Right atrium auricular region (tissue), 2 donors: ENCODE measurements at places on chromosomes 7 and 10. TPM values are rescaled to one million over a fixed set of nuclear protein-coding genes. Genes with fewer than 3 reads are reported as not detected.

The SLC39A12 gene
- total RNA-seq, result not detected

DNA sequence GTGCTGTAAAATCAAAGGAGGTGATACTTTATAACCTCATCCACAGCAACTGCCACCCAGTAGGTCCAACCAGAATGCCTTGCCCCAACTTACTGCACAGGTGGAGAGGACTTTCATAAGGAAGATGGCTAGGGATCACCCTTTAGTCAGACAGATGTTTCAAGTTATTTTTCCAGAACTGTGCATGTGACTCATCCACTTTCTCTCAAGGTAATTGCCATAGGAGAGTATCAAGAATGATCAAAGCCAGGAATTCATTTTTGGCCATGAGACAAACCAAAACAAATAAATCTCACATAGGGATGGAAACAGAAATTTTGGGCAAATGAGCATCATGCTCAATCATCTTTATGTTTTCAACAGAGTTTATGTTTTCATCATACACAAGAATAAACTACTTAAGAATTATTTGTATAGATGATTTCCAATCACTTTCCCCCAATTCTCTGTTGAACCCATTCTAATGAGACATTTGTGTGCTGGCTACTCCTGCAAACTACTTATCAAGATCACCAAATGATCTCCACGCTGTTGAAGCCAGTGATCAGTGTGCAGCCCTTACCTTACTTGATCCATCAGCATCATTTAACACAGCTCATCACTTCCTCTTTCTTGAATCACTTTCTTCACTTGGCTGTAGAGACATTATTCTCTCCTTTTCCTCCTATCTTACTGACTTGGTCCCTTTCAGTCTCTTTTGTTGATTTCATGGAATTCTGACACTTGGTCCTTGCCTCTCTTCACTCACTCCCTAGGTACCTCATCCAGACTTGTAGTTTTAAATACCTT, 74.0 kb downstream of the SLC16A9 start:
- no peak for DNase-seq

The FAM237B gene
- not detected for total RNA-seq

The ANKRD61 gene
- total RNA-seq, result not detected

The NUTM2B gene
- 1.2 TPM for total RNA-seq

GRCh38 chr10:12393831-12394230, 44.5 kb downstream of the CAMK1D start:
- DNase-seq, result no peak

- no peak for DNase-seq
Observed at GRCh38 chr10:126637501-126637900, 33.0 kb downstream of the C10orf90 start.
